ENCODE measurements at places on chromosomes 6 and 20. TPM values are rescaled to one million over a fixed set of nuclear protein-coding genes. Genes with fewer than 3 reads are reported as not detected.

The ZBP1 gene
- polyA plus RNA-seq = not detected

The CDH4 gene
- 5.2 TPM for polyA plus RNA-seq

The BPIFB1 gene
- polyA plus RNA-seq = not detected

The LPA gene
- polyA plus RNA-seq = 0.05 TPM

The PI16 gene
- 9.0 TPM for polyA plus RNA-seq

Data from brain (organoid and tissue), 16 donors.